Right renal cortex interstitium (tissue), 3 donors: ENCODE measurements at places on chromosomes 12 and 14. TPM values are rescaled to one million over a fixed set of nuclear protein-coding genes. Genes with fewer than 3 reads are reported as not detected.

OVCH1 gene
- 0.18 TPM for polyA plus RNA-seq

DNA sequence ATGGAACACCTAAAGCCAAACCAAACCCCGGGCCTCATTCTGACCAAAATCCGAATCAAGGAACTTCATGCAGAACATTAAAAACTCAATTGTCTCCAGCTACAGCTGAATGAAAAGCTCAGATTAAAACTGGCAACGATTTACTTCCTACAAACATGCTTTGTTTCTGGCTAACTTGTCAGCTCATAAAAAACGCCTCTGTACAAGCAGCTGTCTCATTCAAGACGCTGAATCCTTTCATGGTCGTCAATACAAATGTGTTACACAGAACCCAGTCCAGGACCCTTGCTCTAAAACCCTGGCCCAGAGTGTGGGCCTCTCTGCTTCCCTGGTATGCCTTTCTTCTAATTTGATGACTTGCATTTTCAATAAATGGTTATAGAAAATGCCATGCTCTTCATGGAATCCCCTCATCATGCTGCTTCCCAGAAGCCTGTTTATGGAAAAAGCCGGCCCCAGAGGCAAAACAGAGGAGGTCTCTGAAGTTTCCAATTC lies 183.1 kb downstream of the PHLDA1 start:
- no peak for DNase-seq

- DNase-seq, result no peak
Measured at GRCh38 chr12:3250576-3250975, 173.4 kb downstream of the TSPAN9 start.

PUS1 gene
- 10.5 TPM for polyA plus RNA-seq

DNA sequence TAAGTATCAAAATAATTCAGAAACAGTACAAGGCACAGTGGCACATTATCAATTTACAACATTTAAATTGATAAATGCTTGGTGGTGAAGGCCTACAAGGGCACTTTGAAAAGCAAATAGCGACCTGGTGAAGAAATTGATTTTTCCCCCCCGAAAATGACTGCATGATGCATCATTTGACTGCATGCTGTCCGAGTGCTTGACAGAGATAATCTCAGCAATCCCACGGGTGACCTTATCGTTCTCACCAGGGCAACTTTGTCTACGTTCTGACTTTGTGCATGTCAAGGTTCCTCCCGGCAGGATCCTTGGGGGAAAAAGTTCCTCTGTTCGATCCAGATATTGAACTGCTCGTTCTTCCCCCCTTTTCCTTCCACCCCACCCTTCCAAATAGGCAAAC lies 384.8 kb downstream of the EGLN3 start:
- DNase-seq, result no peak

KRT79 gene
- polyA plus RNA-seq, result not detected

DNA sequence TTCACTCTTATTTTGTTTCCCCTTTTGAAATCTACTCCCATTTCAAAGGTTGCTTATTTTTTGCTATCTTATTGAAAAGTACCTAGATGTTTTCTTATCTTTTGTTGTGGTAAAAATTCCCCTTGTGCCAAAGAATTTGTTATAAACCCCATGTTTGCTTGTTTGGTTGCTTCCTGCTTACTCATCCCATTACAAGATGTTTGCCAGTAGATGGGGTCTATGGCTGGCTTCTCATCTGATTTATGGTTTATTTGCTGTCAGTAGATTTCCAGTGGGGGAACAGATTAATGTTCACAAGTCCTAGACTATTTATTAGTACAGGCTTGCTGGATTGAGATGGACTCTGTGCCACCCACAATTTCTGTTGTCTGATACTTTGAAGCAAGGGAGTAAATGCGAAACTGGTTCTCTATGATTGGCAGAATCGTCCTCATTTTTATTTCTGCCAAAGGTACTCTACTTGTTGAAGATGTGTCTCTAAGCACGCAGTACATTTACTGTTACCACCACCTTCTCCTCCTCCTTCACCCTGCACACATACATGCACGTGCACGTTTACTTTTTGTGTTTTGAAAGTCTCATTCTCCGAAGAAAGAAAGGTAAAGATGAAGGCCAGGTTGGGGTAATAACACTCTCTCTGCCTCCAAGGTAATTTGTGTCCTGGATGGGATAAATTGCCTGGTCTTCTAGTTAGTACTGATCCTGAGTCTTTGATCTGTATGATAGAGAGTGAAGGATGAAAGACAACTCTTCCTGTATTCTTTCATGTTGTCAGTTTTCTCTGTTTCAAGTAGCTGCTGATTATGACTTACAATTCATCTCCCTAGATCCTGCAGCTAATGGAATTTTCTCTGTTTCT lies 117.2 kb upstream of the ATP2B1 start:
- no peak for DNase-seq

NPAS3 gene
- polyA plus RNA-seq, result 10.2 TPM

GRCh38 chr12:69901221-69901905 lies 76.3 kb downstream of the MYRFL start:
- no peak for DNase-seq

TAS2R13 gene
- not detected for polyA plus RNA-seq

DNA sequence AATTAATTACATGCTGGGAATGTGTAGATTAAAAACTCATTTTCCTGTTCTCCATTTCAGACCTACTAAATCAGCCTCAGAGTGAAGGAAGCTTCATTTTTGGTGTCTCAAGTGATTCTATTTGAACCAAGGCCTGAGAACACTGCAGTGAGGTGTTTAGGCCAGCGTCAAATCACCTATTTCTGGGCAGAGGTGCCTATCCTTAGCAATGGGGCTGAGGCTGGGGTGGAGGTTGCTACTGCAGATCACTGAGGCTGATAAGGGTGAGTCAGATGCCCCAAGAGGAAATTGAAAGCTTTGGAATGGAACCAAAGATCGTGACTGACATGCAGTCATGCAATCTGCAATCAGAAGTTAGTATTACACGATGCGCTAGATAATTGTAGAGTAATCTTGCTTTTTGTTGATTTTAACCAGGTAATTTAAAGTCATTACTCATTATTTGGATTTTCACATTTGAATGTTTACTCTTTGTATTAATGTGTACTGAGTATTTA lies 4.4 kb downstream of the TXNRD1 start:
- no peak for DNase-seq

C14orf180 gene
- 0.11 TPM for polyA plus RNA-seq

- no peak for DNase-seq
Measured at GRCh38 chr12:109743076-109743910, 29.7 kb downstream of the FAM222A start.

DNA sequence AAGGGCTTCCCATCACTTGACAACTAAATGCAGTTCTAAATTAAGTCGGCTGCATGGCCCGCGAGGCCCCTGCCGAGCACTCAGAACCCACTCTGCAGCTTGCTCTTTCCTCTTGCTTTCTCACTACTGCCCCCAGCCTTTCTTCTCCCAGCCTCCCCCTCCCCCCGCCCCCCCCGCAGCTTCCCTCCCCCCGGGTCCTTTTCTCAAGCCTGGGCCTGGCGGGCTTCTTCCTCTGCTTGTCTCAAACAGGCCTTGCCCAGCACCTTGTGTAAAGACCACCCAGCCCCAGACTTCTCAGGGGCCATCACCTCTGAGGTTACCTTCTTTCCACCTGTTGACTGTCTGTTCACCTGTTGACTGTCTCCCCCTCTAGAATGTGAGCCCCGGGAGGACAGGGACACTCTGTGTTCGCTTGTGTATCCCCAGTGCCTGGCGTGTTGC lies 1.1 kb downstream of the CYP46A1 start:
- DNase-seq, result no peak

PTHLH gene
- 1.0 TPM for polyA plus RNA-seq

GRCh38 chr14:86464341-86464740 lies 934.4 kb downstream of the FLRT2 start:
- DNase-seq, result no peak

DNA sequence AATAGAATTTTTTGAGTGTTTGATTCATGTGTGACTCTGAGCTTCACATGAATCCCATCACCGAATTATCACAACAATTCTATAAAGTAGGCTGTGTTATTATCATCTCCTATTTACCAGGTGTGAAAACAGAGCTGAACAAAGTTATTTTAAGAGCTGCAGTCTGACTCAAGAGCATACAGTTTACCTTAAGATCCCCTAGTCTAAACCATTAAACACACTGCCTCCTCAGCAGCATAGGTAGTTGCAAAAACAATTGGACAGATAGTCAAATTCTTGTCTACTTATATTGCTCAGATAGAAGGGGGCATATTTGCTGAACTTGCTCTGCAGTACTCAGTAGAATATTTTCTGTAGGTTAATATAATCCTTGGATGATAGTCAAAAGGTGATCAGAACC lies 219.8 kb upstream of the ATP2B1 start:
- no peak for DNase-seq

SLC11A2 gene
- polyA plus RNA-seq, result 48.9 TPM

- no peak for DNase-seq
Measured at GRCh38 chr14:28830115-28830534, 63.5 kb downstream of the FOXG1 start.

TFCP2 gene
- 56.6 TPM for polyA plus RNA-seq

DNA sequence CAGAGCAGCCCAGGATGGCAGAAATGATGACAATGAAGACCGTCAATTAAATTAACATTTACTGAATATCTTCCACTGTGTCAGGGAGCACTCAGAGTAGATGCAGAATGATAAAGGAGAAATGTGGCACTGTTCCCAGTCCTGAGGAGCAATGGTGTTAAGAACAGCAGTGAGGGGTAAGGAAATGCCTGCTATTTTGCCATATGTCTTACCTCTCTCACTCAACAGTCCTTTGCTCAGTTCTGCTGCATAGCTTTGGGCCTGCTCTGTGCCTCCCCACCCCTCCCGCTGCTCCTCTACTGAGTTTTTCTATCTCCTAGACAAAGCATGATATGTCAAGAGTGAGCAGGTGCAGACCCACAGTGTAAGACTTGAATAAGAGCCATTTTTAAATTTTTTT lies 318.8 kb downstream of the NAV3 start:
- no peak for DNase-seq

GRCh38 chr12:107536613-107537012 lies 149.0 kb upstream of the PWP1 start:
- no peak for DNase-seq

CACNA2D4 gene
- polyA plus RNA-seq, result 1.8 TPM

GRCh38 chr12:128534906-128535305 lies 267.9 kb downstream of the TMEM132C start:
- no peak for DNase-seq

IFNG-AS1 gene
- polyA plus RNA-seq, result not detected

DNA sequence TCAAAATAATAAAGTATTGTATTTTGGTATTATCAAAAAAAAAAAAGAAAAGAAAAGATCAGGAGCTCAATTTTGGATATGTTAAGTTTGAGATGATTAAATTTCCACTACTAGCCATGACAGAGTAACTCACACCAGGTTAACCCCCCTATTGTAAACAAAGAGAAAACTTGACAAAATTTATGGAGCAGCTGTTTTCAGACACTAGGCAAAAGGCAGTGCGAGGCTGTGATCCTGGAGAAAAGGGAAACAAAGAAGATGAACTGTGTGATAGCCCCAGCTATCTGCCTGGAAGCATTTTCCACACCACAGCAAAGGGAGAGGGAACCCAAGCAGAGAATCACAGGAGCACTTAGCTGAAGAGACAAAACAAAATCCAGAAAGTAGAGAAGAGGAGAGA lies 145.0 kb downstream of the KIF21A start:
- DNase-seq, result no peak

DNA sequence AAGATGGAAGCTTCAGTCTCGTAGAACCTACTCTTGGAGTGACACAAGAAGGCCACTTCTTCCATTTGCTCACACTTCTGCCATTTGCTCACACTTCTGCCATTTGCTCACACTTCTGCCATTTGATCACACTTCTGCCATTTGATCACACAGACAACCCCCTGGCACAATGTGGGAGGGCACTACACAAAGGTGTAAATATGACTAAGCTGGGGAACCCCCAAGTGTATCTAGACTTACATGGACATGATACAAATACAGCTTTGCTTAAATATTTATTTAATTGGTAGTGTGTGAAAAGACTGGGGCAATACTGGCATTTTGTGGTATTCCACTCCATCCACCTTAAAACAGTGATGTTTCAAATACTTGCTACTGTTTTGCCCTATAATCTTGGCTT lies 296.2 kb upstream of the PPFIA2 start:
- DNase-seq, result no peak

OR6C1 gene
- not detected for polyA plus RNA-seq

- no peak for DNase-seq
Measured at GRCh38 chr14:77421201-77421600, 2.1 kb downstream of the NOXRED1 start.

KLRK1 gene
- polyA plus RNA-seq, result 0.46 TPM

LMNTD1 gene
- polyA plus RNA-seq, result not detected

HOXC12 gene
- not detected for polyA plus RNA-seq
